ENCODE measurements at places on chromosomes 5 and 9.

DNA sequence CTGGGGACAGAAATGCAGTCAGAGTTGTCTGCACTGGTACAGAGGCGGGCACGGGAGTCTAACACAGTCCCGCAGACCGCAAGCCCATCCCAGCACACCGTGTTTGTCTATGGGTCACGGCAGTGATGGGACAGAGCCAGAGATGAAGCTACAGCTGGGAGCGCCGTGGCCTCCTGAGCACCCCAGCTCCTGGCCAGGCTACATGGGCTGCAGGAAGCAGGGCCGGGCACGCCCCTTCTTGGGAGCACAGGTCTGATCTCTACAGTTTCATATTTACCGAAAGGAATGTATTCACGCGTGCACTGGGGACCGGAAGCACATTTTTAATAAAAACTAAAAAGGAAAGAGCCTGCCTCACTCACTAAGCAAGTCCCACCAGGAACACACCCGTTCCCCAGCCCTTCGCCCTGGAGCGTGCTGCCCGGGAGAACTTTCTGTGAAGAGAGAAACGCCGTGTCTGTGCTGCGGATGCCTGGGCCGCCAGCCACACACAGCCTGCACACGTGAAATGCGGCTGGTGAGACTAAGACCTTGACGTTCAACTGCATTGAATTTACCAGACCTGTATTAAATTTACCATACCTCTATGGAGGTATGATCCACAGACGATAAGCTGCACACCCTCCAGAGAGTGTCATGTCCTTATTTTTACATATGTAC is 81.1 kb downstream of the VAV2 start:
- no peak for DNase-seq

GRCh38 chr5:178256746-178257145 is 24.1 kb upstream of the PHYKPL start:
- no peak for DNase-seq

DNA sequence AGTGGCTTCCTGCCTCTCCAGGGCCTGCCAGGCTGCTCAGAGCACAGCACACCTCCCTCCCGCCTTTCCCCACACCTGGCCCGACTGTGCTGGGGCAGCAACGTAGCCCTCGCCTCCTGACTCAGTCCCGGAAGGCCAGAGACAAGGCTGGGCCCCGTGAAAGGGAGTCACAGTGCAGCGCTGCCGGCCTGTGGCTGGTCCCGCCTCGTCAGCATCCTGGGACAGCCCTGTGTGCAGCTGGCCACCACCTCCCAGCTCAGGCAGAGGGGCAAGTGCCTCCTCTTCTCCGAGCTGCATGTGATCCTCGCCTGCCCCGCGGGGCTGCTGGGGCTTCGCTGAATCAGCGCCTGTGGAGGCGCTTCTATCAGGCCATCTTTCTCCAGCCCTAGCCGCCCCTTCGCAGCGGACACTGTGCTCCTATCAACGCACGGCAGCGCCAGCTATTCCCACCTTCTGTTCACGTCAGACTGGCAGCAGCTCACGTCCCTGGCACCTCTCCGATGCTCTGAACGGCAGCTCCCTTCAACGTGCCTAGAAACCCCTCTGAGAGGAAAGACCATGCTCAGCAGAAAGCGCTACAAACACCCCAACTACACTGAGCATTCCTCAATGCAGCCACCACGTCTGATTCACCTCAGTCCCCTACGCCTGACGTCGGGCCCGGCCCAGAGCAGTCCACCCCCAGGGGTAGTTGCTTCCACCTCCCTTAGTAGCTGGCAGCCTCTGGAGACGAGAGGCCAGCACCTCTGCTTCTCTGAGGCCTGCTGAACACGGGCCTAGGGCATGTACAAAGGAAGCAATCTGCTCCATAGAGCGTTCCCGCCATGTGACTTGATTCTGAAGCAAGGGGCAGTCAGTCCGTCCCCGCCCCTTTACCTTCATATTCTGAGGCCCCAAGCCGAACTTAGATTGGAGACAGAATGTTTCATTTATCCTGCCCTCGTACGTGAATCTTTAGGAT is 78.8 kb downstream of the GPR21 start:
- DNase-seq: no peak

- DNase-seq: no peak
Observed at GRCh38 chr5:51811883-51812471, 428.7 kb downstream of the ISL1 start.

- no peak for DNase-seq
Observed at GRCh38 chr9:14432666-14433350, 118.9 kb upstream of the NFIB start.

- no peak for DNase-seq
Observed at GRCh38 chr5:14156290-14156649, 13.1 kb downstream of the TRIO start.

DNA sequence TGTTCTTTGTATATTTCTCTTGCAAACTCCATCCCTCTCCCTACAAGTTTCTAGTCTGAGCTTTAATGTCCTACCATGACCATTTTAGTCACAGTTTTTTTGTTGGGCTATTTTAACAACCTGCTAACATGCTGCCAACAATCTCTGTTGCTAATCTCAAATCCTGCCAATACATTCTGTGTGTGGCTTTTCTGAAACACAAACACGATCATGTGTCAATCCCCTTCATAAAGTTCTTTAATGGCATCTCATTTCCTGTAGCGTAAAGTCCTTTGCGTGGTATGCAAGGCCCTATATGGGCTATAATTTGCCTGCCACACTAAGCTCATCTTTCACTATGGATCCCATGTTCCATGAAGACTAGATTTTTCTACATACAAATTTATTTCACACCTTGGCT is 180.6 kb downstream of the CWC27 start:
- DNase-seq: no peak

DNA sequence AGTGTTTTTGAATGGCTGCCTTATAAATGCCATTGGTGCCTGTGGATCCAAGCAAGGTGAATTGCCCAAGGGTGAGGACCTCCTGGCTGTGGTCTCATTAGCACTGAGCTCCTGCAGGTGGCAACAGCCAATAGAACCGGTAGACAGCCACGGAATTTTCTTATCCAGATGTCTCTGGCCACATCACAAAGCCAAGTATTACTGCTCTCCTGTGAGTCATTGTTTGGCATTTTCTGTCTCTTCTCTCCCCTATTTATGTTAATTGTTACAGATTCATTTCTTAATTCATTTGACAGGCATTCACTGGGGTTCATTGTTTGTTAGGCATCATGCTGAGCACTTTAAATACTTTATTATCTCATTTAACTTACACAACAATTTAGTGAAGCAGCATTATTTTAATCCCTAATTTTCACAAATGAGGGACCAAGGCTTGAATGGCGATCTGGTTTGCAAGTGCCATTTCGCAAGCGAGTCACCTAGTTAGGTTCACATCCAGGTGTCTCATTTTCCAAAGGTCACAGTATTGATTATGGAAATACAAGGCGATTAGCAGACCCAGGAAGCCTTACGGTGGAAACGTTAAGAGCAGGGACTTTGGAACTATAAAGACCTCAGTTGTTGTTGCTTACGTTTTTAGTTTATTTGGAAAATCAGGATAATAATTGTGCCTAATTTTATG is 58.2 kb upstream of the DPYSL3 start:
- no peak for DNase-seq

DNA sequence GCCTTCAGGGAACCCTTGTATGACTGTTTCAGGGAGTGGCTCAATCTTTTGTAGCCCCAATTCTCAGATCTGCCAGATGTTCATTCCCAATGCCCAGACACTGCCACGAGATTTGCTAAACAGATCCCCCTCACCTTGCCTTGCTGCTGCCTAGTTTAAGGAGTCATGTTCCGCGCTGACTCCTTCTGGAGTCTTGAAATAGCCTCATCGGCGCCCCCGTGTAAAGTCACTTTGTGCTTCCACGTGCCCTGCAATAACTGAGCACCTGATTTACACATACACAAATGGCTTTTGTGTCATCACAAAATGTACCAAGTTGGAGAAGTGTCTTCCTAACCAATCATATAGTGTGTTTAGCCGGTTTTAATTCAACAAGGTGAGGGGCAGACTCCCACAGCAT is 62.3 kb downstream of the PRRT1B start:
- no peak for DNase-seq

DNA sequence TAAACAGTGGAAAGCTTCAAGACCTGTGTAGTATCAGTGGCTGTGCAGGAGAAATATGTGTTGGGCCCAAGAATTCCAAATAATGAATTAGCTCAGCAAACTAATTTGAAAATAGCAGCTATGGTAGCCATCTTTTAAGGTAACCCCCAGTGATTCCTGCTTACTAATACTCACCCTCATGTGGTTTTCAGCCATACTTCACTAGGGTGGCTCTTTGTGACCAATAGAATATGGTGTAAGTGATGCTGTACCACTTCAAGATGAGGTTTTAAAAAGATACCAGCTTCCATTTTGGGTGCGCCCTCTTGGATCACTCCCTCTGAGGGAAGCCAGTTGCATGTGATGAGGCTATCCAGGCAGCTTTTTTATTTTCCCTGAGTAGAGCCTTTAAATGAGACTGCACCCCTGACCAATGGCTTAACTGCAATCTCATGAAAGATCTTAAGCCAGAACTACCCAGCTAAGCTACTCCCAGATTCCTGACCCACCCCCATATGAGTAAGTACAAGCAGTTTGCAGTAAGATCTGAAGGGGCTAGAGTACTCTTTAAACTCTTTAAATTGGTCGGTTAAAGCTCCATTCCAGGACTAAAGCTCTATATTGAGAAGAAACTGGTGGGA is 58.3 kb downstream of the UHRF2 start:
- DNase-seq: no peak

DNA sequence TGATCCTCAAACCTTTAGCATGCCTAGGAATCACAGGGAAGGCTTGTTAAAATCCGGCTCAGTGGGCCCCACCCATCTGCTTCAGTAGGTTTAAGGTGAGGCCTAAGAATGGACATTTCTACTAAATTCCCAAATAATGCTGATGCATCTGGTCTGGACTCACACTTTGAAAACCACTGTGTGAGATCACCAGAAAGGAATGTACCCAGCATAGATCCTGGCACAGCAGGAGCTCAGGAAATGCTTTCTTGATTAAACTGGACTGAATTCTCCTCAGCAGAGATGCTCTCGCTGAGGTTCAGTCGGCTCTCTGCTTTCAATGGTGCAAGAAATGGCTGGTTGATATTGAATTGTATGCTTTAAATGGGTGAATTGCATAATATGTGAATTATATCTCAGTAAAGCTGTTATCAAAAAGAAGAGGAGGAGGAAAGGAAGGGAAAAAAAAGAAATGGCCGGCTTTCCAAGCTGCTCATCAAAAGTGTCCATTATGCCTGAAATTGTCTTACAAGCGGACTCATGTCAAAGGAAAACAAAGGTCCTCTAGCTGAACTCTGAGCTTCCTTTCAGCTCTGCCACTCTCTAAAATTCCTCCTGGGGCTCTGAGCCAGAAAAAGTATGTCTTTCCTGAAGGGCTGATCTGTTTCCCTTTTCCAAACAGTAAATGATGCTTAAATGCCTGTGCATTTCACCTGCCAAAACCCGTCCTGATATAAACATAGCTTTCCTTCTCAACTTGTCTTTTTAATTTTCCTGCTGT is 77.6 kb upstream of the SAP30L start:
- no peak for DNase-seq

DNA sequence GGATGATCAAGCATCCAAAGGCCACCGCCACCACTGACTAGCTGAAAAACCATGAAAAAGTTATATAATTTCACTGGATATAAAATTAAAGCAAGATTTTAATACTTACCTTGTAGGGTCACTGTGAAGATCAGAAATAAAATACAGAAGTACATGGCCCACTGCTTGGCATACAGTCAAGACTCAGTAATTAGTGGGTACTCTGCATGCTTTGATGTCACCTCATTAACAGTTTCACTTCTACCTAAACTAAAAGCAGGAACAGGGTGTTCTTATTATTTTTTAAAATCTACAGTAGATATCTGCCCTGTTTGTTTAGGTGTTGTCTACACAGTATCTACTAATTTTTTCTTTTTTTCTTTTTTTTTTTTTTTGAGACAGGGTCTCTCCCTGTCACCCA is 66.4 kb downstream of the NFIB start:
- no peak for DNase-seq

DNA sequence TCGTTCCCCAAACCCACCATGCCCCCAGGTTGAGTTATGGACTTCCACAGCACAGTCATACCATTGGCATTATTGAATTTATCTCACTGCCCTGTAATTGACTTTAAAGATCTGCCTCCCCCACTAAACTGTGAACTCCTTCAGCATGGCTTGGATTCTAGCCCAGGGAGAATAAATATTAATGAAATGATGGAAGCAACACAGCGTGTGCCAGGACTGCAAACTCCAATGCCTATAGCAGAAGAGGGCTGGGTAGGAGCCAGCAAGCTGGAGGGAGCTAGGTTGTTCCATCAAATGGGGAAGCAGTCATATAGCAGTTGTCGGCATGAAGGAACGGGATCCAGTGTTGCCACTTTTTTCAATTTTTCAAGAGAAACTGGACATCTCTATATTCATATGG is 69.0 kb upstream of the MSX2 start:
- DNase-seq: no peak

DNA sequence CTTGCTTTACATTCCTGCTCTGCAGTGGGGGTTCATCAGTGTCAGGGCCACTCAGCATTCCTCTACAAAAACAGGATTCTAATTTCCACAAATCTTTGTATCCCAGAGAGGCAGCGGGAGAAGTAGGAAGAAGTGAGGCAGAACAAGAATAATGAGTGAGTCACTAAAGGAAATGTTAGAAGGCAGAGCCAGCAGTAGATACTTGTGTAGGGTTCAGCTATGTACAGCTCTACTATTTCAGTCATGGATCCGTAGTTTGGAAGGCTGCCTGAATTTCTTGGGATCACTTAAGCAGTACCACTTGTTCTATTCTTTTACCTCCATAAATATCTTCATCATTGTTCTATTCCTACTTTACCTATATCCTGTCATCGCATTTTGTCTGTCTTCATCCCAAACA is 246.3 kb upstream of the TLE4 start:
- DNase-seq: no peak

DNA sequence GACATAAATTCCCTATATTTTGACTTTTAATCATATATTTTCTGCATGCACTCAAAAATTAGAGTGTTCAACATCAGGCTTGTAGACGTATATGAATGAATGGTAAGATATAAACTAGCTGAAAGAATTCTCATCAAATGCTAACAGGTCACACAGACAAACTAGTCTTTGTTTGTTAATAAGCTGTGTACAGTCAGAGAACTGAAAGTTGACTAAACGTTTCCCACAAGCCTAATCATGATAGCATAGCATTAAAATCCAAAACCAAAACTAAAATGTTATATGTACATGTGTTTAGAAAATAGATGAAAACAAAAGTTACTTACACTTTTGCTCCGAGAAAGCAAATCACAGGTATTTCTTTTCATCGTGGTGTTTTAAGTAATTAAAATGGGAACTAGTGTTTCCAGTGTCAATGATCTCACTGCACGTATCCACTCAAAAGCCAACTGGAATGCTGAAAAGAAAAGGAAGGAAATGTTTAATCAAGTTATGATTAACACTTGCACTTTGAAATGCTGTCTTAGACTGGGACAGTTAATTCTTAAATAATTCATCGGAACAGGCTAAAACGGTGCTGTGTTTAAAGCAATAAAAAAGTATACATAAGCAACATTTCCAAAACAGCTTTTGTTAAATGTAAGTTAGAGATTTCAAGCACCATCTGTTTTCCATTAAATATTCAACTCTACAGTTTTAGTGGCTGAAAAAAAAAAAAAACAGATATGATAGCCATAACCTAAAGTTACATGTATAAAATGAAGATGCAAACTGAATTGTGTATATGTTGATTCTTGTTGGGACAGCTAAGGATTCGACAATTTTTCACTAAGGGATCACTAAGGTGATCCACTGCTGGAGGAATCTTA is 291.9 kb upstream of the PDE4D start:
- DNase-seq: no peak

Data from activated CD8-positive, alpha-beta memory T cell treated with anti-CD3 and anti-CD28 coated beads, Interleukin-2, amount 50 U/mL, for 48 hours (primary cell).